SW480 (cell line): ENCODE measurements at places on chromosomes 4 and X.

- no peak for DNase-seq
These were observed 217.9 kb downstream of the ARAP2 start for GRCh38 chr4:36026348-36026880.

GRCh38 chr4:169438057-169438480 lies 167.3 kb upstream of the SH3RF1 start:
- no peak for DNase-seq

DNA sequence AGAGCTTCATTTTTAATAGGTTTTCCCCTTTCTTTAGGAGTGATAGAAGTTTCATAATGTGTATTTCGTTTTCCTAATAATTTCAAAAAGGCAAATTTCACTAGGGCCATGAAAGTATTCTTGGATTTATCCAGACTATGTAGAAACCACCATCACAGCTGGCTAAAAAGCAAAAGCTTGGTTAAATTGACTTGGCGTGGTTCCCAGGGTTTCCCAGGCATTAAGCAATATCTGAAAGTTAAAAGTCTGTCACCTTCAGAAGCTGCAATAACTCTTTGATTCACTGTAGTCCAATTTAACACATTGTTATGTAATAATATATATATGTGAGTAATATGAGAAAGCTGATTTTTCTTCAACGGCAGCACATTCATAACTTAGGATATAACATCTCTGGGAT lies 38.3 kb downstream of the NDNF start:
- DNase-seq, result no peak

DNA sequence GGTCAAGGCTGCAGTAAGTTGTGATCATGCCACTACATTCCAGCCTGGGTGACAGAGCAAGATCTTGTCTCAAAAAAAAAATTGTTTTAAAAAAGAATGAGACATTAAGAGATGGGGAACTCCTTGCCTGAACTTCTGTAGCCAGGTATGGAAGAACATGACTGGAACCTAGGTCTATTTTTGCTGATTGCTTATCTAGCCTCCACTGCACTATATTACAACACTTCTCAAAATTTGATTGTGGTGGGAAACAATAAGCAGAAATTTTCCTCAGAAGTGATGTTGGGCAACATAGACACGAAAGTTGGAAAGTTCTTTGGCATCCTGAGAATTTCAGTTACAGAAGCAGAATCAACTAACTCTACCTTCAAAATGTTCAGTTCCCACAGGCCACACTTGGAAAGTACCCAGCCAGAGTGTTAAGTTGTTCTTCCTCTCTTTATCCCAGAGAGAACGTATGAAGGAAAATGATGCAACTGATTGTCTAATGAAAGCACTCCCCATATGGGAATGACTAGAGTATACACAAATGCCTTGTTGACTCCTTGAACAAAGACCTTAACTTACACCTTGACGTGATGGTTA lies 50.0 kb downstream of the LUZP4 start:
- DNase-seq, result no peak

DNA sequence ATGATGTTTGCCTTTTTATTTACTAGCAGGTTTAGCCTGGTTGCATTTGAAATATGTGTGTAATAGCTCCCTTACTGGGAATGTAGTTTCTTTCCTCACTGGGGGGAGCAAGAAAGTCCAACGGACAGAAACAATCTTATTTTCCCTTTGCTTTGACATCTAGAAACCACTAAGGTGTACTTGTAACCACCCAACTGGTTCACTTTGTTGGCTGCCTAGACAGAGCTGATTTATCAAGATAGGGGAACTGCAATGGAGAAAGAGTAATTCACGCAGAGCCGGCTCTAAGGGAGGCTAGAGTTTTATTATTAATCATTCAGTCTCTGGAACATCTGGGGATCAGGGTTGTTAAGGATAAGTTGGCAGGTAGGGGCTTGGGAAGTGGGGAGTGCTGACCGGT lies 30.3 kb downstream of the XG start:
- no peak for DNase-seq

DNA sequence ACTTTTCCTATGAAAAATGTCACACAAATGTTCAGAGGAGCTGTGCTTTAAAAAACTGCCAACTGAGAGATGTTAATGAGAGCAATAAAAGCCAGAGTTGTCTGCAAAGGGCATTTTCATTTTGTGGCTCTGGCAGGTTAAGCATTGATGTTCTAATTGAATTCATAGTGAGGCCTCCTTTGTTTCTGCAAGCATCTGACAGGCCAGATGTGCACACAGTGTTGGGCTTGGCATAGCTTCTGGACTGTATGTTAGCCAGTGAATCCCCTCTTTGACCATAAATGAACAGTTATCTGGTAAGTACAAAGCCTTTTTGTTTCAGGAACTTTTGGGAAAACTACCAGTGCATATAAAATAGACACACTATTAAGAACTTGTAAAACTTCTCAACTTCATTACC lies 81.9 kb downstream of the JADE3 start:
- DNase-seq, result no peak
